ENCODE measurements at places on chromosomes 2 and 18.

GRCh38 chr2:74155830-74156229 is 8.1 kb upstream of the BOLA3 start:
- no peak for DNase-seq

GRCh38 chr2:25912851-25913695 is 34.8 kb upstream of the ASXL2 start:
- peak; percentile 25 for DNase-seq

DNA sequence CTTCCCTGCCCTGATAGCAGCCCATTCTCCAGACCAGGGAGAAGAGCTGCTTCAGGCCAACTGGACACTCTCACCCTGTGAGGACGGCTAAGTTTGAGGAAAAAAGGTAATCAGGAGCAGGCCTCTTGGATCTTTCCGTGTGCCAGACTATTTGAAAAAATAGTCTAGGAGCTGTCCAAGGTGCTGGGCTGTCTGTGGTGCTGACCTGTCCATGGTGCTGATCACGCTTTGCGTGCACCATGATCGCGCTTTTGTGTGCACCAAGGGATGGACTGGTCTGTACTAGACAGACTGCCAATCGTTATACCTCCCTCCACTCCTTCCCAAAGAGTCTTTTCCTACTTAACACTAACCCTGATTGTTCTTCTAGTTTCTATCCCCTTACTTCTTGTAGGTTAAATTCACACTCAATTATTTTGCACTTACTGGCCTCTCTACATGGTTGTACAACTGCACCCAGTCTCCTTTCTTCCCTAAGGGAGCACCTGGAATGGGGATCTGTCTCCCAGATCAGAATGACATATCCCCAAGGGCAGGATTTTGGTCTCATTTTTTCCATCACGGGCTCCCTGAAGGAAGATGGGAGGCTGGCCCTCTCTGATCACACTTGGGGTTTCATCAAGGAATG is 295.4 kb downstream of the CELF4 start:
- peak; percentile 60 for DNase-seq

GRCh38 chr2:227793148-227793712 is 20.4 kb upstream of the CCL20 start:
- no peak for DNase-seq

- no peak for DNase-seq
Observed at GRCh38 chr2:236166796-236167296, 1.3 kb downstream of the GBX2 start.

GRCh38 chr18:41906528-41907146 is 48.4 kb upstream of the PIK3C3 start:
- peak; percentile 59 for DNase-seq

- peak; percentile 33 for DNase-seq
Observed at GRCh38 chr2:134425724-134426496, 172.0 kb downstream of the MGAT5 start.

DNA sequence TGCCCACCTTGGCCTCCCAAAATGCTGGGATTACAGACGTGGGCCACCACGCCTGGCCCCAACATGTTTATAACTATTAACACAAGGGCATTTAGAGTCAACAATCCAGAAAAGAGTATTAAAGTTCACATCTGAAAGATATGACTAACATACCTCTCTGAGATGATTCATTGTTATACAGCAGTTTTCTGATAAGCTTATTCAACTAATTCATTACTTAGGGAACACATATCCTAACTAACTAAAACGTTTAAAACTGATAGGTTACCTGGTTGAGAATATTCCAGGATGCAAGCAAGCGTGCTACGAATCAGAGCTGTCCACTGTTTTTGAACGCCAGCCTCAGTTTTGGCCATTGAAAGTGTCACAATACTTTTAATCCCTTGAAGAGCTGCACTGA is 34.0 kb upstream of the STRN start:
- DNase-seq, result peak; percentile 5
